PC-9 (cell line): ENCODE measurements at places on chromosomes 7 and 10. TPM values are rescaled to one million over a fixed set of nuclear protein-coding genes. Genes with fewer than 3 reads are reported as not detected.

The ZNF736 gene
- total RNA-seq = 20.1 and 20.8 TPM in 2 replicates

The LIPK gene
- not detected in 2 replicates for total RNA-seq

The PRF1 gene
- total RNA-seq = not detected in 2 replicates

The ATXN7L1 gene
- 10.8 and 14.6 TPM in 2 replicates for total RNA-seq

The IDI2 gene
- total RNA-seq = not detected in 2 replicates

The NEUROD6 gene
- total RNA-seq = not detected in 2 replicates

The CFAP43 gene
- total RNA-seq = 6.0 and 7.1 TPM in 2 replicates

The ADIRF gene
- 51.0 and 72.8 TPM in 2 replicates for total RNA-seq

The OR2A42 gene
- not detected in 2 replicates for total RNA-seq

The RAB18 gene
- 63.1 and 63.8 TPM in 2 replicates for total RNA-seq

The VIPR2 gene
- total RNA-seq = not detected in 2 replicates

The HOXA3 gene
- 50.5 and 53.1 TPM in 2 replicates for total RNA-seq

The MYL10 gene
- total RNA-seq = not detected in 2 replicates
